AG20443 (cell line): ENCODE measurements at places on chromosomes 6 and 20.

- no peak for DNase-seq
Measured at GRCh38 chr6:35765739-35766138, 10.7 kb upstream of the CLPSL2 start.

DNA sequence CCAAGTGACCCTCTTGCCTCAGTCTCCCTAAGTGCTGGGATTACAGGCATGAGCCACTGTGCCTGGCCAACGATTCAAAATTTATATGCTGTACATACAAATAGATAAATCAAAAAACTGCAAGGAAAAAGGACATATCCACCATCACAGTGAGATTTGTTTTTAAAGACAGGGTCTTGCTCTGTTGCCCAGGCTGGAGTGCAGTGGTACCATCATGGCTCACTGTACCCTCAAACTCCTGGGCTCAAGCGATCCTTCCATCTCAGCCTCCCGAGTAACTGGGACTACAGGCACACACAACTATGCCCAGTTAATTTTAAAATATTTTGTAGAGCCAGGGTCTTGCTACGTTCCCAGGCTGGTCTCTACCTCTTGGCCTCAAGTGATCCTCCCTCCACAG, 61.5 kb downstream of the MAP3K7 start:
- DNase-seq: no peak

DNA sequence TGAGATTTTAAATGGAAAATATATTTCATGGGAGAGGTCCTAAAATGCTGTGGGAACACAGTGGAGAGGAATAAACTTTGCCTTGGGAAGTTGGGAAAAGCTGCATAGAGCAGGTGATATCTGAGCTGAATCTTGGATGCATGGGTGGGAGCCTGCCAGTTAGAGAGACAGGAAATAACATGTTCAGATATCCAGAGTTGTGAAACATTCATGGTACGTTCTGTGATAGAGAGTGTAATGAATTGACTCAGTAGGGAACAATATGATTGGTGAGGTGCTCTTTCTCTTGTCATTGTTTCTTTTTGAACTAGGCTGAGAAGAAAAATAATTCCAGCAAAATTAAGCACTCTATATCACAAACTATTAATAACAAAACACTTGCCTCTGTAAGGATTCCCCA, 72.8 kb downstream of the RPS12 start:
- DNase-seq: no peak

DNA sequence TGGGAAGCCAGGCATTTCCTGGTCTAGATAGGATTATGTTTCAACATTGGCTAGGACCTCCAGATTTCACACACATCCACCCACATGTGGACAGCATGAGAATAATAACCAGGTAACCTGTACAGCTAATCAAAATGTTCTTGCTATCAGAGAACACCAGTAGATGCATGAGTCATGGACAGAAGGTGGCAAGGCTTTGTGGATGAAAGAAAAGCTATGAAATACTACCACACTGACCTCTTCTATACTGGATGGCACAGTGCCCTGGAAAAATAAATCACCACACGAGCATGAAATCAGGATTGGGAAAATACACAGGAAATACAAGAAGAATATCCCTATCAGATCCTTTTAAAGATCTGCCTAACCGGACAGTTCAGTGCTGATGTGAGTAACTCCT, 113.0 kb downstream of the GMDS start:
- no peak for DNase-seq

GRCh38 chr20:58755766-58756449, 63.3 kb downstream of the NPEPL1 start:
- DNase-seq: no peak

- no peak for DNase-seq
Measured at GRCh38 chr20:57893366-57893999, 183.7 kb upstream of the PMEPA1 start.

DNA sequence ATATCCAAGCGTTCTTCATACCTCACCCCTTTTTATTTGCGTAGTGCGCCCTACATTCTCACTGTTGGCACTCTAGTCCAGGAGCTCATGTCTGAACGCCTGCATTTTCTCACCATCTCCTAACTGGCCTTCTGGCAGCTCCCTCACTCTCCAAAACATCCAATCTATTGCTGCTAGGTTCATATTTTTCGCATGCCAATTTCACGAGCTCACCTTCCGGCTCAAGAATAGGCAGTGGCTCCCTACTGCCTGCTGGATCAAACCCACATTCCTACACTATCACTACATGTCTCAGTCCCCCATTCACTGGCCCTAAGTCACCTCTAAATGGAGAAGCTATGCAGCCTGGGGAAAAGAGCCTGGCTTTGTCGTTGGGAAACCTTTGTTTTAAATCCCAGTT, 115.0 kb downstream of the IPCEF1 start:
- DNase-seq: no peak

- no peak for DNase-seq
Measured at GRCh38 chr6:105091140-105091829, 88.5 kb downstream of the POPDC3 start.

- peak; percentile 5 for DNase-seq
Measured at GRCh38 chr6:169859401-169859977, 108.1 kb downstream of the ERMARD start.

DNA sequence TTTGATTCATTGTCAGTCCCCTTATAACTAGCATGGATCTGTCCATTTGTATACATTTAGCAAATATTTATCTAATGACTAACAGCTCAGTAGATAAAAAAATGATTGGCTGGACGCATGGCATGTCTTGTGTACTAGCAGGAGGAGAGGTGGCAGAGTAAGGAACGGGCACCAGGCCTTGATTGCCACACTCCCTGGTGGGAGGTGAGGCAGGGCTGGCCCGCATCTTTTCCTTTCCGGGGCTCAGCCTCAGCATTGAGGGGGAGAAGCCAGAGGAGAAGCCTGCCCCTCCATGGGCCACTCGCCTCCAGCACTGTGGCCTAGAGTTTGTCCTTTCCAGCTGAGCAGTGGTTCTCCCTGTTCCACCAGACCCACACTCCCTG, 84.9 kb upstream of the TMEM181 start:
- DNase-seq: peak; percentile 33

DNA sequence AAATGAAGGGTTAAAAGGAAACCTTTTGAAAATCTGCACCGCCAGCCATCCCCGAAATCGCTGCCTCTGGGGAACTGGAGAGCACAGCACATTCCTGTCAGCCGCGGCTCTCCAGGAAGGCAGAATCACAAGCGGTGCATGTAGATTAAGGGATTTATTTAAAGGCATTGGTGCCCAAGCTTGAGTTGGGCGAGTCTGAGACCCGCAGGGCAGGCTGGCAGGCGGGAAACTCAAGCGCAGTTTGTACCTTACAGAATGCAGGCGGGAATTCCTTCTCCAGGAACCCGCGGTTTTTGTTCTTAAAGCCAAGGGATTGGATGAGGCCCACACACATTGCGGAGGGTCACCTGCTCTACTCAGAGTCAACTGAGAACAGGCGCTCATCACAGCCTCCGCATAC, 10.8 kb downstream of the GPR31 start:
- no peak for DNase-seq

- DNase-seq: no peak
Measured at GRCh38 chr6:100458841-100459591, 5.7 kb downstream of the SIM1 start.

GRCh38 chr6:114339706-114340105, 3.1 kb downstream of the HS3ST5 start:
- no peak for DNase-seq

DNA sequence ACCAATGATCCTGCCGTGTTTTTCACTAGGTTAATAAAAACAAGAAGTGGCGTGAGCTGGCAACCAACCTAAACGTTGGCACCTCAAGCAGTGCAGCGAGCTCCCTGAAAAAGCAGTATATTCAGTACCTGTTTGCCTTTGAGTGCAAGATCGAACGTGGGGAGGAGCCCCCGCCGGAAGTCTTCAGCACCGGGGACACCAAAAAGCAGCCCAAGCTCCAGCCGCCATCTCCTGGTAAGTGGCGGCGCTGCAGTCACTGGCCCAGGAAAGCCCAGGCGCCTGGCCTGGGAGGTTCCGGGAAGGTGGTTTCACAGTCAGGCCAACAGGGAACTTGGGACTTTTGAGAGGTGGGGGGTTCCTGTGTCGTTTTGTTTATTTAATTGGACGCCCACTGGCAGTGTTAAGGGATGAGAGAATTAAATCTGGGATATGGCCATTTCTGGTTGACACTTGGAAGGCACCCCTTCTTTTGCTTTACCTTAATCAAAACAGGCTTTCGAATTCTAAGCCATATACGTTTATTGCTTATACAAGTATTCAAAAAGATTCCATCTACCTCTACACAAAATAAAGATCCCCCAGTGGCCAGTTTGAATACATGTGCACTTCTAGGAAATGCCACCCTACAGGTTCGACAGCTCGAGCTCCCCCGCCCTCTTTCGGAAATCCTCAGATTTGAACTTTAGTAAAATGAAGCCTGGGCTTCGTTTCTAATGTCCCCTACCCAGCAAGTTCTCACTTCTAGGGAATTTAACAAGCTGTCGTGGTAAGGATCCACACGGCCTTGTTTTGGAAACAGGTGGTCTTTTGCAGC, 138.9 kb downstream of the TMEM242 start:
- peak; percentile 93 for DNase-seq

DNA sequence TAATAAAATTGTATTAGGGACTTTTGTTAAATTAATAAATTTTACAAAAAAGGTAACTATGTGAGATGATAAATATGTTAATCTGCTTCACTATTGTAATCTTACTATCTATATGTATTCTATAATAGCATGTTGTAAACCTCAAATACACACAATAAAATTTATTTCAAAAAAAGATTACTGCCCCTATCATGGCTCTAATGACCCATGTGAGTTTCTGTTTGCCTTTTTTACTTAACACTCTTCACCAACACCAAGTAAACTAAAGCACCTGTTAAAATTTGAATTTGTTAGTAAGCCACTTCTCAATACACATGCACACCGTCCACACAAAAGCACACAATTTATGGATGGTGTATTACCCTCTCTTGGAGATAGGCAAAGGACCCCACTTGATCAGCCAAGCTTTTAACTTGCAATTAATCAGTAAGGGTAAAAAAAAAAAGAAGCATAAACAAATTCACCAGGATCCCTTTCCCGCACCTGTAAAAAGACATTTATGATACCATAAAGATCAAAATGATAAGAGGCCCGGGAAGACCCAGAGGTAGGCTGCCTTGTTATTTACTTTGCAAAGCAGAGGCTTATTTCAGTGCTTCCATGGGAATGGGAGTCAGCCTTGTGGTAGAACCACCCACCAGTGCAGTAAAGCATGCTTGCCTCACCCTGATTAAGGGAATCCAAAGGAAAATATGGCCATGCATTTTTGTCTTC, 28.6 kb upstream of the PKHD1 start:
- no peak for DNase-seq

- no peak for DNase-seq
Measured at GRCh38 chr20:8212286-8212685, 80.2 kb downstream of the PLCB1 start.

DNA sequence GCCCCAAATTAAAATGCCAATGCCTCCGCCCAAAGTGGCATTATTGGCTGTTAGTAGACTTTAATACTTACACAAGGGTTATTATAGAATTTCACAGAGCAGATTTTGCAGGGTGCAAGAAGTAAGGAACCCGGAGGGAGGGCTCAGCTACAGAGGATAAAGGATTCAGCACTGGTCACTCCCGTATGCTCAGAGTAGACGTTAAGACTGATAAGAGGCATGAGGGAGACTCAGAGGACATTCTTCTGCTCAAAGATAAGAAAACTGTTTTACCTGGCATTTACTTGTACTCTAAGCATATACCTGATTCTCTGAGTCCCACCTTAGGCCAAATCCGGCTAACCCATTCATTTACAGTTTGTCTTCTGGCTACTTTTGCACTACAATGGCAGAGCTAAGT, 36.5 kb upstream of the OVOL2 start:
- DNase-seq: no peak

GRCh38 chr6:152680879-152681517, 16.7 kb upstream of the MYCT1 start:
- DNase-seq: no peak

DNA sequence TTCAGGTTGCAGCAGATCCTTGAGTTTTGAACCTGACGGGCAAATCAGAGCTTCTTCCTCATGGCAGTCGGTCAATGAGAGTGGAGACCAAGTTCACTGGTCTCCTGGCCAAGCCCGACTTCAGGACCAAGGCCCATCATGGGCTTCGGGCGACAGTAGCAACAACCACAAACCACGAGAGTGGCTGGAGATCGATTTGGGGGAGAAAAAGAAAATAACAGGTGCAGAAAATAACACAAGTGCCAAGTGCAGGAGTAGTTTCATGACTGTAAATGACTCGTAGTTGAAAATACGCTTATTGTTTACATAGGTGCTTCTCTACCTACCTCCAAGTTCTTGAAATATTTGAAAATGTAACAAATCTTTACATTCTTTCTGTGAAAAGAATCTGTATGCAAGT, 56.1 kb downstream of the DCBLD1 start:
- DNase-seq: no peak

GRCh38 chr6:44067173-44068139, 59.8 kb downstream of the MRPL14 start:
- DNase-seq: no peak

DNA sequence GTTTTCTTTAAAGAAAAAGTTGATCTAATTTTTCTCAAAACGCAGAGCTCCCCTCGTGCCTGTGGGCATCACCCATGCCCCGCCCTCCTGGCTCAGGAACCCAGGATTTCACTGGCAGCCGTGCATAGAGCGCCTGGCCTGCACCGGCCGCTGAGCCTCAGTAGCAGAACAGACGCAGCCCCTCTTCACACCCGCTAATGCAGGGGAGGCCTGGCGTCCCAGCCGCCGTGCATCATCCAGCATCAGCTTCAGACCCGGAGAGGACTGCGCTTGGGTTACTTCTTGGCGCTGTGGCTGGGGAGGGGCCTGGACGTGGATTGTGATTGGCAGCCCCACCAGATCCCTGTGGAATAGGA, 18.1 kb downstream of the RBM38 start:
- no peak for DNase-seq
